ENCODE measurements at places on chromosomes 1 and 21.
A peak's percentile ranks its signal among the peaks of the same experiment; 100 is the strongest.

- no peak for DNase-seq
Measured at GRCh38 chr1:183124259-183124658, 61.8 kb upstream of the LAMC2 start.

DNA sequence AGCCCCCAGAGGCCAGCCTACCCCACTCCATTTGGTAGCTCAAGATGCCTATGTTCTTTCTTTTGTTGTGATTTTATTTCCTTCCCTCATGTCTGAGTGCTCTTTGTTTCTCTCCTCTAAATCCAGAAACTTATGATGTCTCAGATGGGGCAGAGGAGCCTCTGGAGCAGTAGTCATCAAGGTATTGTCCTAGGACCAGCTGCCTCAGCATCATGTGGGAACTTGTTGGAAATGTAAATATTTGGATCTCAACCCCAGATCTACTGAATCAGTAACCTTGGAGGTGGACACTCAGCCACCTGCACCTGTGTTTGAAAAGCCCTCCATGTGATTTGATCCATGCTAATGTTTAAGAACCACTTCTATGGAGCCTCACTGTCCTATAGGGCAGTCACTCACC lies 593.1 kb upstream of the PLXNA2 start:
- DNase-seq, result no peak

- DNase-seq, result peak; percentile 92
Measured at GRCh38 chr1:166064313-166064926, 102.4 kb downstream of the FAM78B start.

DNA sequence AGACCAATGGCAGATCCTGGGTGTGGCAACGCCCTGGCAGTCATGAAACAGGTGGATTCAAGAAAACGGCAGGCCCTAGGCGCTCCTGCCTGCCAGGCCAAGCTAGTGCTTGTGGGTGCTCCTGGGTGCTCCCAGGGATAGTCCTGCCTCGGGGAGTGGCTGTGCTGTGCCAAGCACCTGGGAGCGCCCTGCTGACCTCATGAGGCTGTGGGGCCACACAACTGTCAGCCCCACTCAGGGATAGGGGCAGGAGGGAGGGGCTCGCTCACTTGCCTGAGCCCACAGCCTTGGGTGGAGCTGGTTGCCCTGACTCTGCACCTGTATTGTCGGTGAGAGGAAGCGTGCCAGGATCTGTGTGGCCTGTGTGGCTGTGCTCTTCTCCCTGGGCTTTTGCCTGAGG lies 9.4 kb downstream of the SNAP47 start:
- no peak for DNase-seq

GRCh38 chr1:170768929-170769328 lies 105.0 kb downstream of the PRRX1 start:
- DNase-seq, result no peak

GRCh38 chr1:101781201-101781831 lies 215.4 kb downstream of the OLFM3 start:
- DNase-seq, result peak; percentile 29

DNA sequence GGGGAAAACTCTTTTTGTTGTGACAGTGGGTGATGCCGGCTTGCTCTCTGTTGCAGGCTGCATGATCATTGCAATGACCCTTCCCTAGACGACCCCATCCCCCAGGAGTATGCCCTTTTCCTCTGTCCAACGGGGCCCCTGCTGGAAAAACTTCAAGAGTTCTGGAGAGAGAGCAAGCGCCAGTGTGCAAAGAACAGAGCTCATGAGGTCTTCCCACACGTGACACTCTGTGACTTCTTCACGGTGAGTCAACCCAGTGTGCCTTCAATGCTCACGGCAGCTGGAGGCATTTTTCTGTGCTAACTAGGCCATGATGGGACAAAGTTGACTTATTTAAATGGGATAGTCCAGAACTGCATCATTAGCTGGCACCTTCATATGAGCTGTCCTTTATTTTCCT lies 5.7 kb downstream of the UBASH3A start:
- DNase-seq, result no peak

GRCh38 chr1:197902454-197903195 lies at the start of gene C1orf53:
Gene C1orf53 (plus strand): TSS chr1:197902630. CDS start chr1:197902650, 20 bp downstream.
- DNase-seq, result peak; percentile 94

DNA sequence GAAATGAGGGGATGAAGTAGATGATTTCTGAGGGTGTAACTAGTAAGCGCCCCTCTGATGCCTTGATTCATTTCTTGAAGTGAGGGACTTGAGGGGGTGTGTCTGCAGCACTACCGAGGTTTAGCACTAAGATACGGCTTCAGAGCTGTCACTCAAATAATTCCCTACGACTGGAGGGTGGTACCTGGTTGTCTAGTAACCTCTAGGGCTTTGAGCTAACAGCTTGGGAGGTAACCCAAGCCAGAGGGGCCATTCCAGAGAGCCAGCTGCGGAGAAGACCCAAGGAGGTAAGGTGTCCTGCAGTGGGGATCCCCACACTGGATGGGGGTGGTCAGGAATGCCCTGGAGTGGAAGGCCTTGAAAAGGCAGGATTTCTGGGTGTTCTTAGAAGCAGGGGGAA lies at the start of gene TTC24:
Gene TTC24, plus strand, starts transcription at position 252 of the 400 bp plus-strand sequence. CDS start 1,642 bp downstream, outside the sequence.
- no peak for DNase-seq

GRCh38 chr1:244968881-244969280 lies 104.5 kb upstream of the HNRNPU start:
- no peak for DNase-seq

DNA sequence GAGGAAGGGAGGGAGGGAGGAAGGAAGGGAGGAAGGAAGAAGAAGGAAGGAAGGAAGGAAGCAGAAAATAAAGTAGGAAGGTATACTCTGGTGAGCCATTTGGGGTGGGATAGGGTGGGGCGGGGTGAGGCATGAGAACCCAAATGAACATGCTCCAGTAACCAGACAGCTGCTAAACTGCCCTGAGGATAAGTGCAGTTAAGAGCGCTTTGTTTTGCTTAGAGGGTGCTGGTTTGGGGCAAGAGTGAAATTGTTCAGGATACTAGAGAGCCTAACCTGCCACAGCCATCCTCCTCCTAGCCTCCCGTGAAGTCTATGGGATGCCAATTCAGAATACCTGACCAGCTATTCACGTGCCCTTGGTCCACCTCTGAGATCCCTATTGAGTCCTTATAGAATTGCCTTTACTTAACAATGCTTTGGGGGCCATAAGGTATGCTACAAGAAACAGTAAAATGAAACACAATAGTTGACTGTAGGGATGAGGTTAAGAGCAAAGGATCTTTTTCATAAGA lies 59.0 kb upstream of the ATF3 start:
- DNase-seq, result no peak

- no peak for DNase-seq
Measured at GRCh38 chr1:26320896-26321295, 3.1 kb downstream of the CD52 start.

GRCh38 chr1:169236880-169237279 lies 130.4 kb downstream of the ATP1B1 start:
- DNase-seq, result no peak

DNA sequence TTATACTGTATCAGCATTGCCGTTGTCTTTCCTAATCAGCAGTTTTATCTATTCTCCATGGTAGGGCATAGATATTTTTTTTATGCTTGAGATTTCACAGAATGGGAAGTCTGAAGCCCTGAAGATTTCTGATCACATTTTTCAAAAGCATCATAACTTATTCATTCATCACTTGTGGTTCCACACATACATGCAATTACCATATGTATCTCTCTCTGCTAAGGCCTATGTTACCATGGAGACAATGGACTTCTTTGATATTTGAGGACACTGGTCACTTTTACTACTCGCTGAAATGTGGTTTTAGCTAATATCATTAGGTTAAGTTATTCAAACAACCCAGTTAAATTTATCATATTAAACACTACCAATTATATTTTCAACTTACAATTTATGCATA lies 1827.0 kb downstream of the MRPL39 start:
- DNase-seq, result no peak

GRCh38 chr1:56710646-56711045 lies 65.5 kb downstream of the PRKAA2 start:
- DNase-seq, result no peak

- no peak for DNase-seq
Measured at GRCh38 chr1:165737196-165737595, 31.5 kb downstream of the TMCO1 start.

DNA sequence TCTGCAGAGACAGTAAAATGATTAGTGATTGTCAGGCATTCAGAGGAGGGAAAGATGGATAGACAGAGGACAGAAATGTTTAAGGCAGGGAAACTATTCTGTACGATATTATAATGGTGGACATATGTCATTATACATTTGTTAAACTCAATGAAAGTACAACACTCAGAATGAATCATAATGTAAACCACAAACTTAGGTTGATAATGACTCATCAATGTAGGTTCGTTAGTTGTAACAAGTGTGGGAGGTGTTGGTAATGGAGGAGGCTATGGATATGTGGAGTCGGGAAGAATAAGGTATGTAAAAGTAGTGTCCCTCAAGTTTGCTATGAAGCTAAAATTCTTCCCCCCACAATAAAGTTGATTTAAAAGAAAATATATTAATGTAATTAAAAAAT lies 455.0 kb downstream of the BRINP3 start:
- DNase-seq, result no peak

GRCh38 chr1:170214117-170215032 lies 68.6 kb downstream of the NTMT2 start:
- DNase-seq, result peak; percentile 40

DNA sequence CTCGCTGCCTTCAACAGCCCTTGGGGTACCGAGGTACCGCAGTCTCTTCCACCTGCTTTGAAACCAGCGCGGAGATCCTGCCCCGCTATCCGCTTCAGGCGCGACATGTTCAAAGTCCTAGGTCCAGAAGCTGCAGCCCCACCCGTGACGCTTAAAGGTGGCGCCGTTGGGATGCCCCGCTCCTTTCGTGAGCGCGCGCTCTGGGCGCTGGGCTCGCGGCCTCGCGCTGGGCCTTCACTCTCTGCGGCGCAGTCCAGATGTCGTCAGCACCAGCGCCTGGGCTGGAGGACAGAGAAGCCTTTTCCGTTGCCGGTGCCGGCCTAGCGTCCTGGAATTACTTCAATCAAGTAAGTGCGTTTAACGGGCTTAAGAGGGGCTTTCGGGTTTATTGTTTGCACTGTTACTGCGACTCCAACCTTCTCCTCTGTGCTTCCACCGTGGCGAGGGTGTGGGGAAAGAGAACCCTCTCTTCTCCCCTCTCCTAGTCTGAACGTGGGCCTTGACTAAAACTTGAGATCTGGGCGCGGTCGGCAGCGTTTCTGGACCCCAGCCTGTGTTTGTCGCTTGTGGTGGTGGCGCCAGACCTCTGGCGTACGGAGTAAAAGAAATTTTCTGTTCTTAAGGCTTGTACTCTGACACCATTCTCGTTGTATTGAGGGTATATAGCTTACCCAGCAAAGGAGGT lies at the start of gene LRRC40:
Gene LRRC40, minus strand, starts transcription at position 146 of the 685 bp plus-strand sequence. Its CDS starts 39 bp downstream, at position 107.
- DNase-seq, result peak; percentile 99

DNA sequence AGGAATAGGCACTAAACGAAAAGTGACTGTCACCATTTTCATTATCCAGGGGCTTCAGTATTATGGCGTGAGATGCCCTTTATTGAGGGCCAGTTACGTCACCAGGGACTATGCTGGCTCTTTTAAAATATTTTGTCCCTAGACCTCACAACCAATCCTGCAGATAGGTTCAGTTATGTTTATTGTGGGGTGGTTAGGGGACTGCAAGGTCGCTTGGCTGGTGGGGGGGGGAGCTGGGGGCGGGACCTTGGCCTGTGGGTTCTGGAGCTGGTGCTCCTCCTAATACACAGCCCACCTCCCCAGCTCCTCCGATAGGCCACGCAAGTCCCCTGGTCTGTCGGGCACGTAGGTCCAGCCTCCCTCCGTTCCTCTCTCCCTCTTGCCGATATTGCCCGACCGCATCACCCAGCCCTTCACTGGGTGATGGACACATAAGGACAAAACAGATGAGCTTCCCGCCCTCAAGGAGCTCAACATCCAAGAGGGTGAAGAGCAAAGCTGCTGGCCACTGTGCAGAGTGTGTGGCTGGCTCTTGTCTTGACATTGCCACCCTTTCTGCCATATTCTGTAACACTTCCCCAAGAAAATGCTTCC lies 271.8 kb downstream of the MATN1 start:
- DNase-seq, result no peak

GRCh38 chr1:59220356-59220755 lies 76.5 kb upstream of the FGGY start:
- DNase-seq, result peak; percentile 24

DNA sequence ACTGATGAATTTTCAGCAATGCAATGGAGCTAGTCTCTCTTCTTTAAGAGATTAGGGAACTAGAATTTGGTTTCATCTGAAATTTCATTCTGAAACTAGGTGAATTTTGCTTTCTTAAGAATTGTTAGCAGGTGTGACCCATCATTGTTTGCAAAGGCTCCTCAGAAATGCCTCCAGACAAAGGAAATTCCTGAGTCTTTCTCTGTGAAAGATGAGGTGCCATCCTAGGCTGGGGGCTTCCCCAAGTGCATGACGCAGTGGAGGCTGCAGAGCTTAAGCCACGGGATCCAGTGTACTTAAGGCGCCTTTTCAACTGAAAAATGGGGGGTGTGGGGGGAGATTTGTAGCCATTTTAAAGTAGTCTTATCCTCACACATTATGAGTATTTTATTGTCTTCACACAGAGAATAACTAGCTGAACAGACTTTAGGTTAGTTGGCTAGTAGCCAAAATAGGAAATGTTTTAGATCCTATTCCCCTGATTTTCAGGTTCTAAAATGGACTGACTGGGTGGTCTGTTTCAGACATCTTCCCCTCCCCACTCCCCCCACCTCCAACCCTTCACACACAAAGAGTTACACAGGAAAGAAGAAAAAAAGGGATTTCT lies 202.0 kb downstream of the NFIA start:
- DNase-seq, result no peak

GRCh38 chr1:12049616-12050015 lies 13.5 kb upstream of the TNFRSF8 start:
- no peak for DNase-seq

DNA sequence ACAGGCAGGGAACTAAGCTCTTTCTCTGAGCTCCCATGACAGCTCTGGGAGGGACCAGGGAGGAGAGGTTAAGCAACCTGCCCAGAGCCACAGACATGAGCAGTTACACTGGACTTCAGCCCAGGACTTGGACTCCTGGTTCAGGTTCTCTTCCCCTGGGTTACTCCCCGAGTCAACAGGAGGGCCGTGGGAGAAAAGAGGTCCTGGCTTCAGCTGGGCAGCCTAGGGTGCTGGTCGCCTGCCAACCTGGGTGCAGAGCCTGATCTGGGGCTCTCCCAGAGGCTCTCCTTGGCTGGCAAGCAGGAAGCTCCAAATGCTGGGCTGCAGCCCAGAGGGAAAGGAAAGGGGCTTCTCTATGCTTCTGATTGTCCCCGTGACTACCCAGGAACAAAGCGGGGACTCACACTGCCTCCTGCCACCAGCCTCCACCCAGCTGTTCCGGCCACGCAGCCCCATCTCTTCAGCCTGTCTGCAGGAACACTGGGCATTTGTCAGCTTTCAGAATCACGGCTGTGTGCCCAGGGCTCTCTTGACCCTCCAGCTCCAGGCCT lies 141.8 kb downstream of the HIVEP3 start:
- DNase-seq, result peak; percentile 46

DNA sequence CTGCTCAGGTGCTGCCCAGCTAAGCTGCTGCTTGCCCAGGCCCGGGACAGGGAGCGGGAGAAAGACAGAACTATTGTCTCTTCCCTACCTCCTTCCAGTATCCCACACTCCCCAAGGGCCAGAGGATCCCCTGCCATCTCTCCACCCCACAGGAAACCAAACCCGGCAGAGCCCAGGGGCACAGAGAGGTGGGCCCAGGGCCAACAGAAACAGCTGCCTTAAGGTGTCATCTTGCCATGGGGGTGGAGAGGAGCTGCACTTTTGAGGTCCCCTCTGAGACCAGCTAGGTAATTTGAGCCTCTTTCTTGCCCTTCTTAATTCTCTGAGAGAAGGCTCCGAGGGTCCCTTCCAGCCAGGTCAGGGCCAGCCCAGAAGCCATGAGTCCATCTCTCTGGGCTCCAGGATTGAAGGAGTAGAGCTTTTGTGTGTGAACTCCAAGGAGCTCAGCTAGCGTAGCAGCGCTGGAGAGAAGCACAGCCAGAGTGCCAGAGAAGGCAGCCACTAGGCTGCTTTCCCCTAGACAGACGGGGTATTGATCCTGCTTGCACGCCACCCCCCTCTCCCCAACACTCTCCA lies 9.7 kb upstream of the GPR61 start:
- peak; percentile 81 for DNase-seq

Measured in muscle of leg (tissue), 16 donors.